ENCODE measurements at places on chromosomes 6 and 20. TPM values are rescaled to one million over a fixed set of nuclear protein-coding genes. Genes with fewer than 3 reads are reported as not detected.

- H3K4me1 ChIP-seq = no peaks in the 10 kb centered on the region
- H3K4me3 ChIP-seq = no peak overlapping the region
- H3K36me3 ChIP-seq = no peaks in the 10 kb centered on the region
- no peak overlapping the region for H3K27ac ChIP-seq
Observed at GRCh38 chr20:41335591-41335990, 5.0 kb upstream of the LPIN3 start.

- no peak for DNase-seq
- H3K27me3 ChIP-seq = no peaks in the 10 kb centered on the region
- H3K4me1 ChIP-seq = no peaks in the 10 kb centered on the region
Observed at GRCh38 chr6:168294901-168295300, 24.7 kb downstream of the DACT2 start.

GRCh38 chr6:17865798-17866725 lies 121.4 kb downstream of the KIF13A start:
- no peaks in the 10 kb centered on the region for H3K36me3 ChIP-seq
- H3K27me3 ChIP-seq = no peaks in the 10 kb centered on the region
- H3K4me3 ChIP-seq = no peak overlapping the region

DNA sequence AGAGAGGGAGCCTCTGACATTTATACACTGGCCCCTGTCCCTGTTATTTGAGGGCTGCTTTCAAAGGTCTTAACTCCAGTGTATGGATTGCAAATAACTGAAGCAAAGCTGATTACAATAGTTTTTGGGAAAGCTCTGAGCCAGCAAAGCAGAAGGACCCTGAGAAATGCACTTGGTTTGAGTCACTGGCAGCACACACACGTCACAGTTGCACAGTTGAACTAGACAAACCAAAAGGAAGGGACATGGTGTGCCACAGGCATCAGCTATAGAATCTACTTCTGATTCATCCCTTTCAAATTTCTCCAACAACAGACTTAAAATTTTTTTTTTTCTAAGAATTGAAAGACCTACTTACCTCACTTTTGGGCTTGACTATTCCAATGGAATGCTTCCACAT lies 56.4 kb downstream of the SNRNP48 start:
- no peaks in the 10 kb centered on the region for H3K36me3 ChIP-seq
- H3K4me1 ChIP-seq = no peaks in the 10 kb centered on the region
- no peak overlapping the region for H3K27ac ChIP-seq
- H3K4me3 ChIP-seq = no peak overlapping the region
- no peak for DNase-seq

- H3K27me3 ChIP-seq = no peaks in the 10 kb centered on the region
- H3K36me3 ChIP-seq = no peaks in the 10 kb centered on the region
- H3K27ac ChIP-seq = no peak overlapping the region
- H3K4me1 ChIP-seq = no peaks in the 10 kb centered on the region
- DNase-seq = no peak
Observed at GRCh38 chr6:152241013-152241766, 396.0 kb downstream of the SYNE1 start.

DNA sequence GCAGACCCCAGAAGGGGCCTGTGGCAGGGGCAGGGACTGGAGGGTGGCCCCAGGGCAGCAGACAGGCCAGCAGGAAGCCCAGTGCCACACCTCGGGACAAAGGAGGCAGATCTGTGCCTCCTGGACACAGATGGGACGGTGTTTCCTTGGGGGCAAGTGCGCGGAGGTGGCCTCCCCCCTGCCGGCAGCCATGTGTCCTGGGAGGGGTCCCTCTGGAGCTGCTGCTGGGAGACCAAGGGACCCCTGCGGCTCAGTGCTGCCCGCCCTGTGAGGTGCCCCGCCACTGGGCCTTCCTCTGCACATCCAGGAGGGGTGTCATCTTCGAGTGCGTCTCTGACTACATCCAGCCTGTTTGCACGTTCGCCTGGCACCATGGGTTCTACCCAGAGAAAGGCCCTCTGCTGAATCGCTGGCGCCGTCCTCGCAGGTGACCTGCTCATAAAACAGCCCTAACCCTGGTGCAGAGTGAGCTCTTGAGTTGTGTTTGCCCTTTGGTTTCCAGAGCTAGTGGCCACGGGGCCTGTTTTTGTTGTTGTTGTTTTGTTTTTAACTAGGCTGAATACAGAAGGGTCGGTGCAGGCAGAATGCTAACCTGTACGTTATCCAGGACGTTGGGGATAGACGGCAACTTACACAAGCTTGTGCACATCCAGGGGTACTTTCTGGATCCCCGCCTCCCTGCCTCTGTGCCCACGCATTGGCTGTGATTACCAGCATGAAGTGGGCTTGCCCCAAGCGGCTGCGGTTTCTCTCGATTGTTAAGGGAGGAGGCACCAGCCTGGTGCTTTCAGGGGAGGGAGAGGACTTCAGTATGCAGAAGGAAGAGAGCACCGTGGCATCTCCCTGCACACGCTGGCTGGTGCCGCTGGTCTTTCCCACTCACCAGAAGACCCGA lies 1.3 kb upstream of the KCNQ2 start:
- peaks cover 4% of the 10 kb centered on the region for H3K4me1 ChIP-seq
- DNase-seq = no peak
- H3K4me3 ChIP-seq = no peak overlapping the region
- peaks cover 36% of the 10 kb centered on the region for H3K27me3 ChIP-seq

GRCh38 chr20:18677126-18677525 lies 89.3 kb downstream of the DTD1 start:
- H3K36me3 ChIP-seq = no peaks in the 10 kb centered on the region
- DNase-seq = no peak
- no peaks in the 10 kb centered on the region for H3K27me3 ChIP-seq
- no peak overlapping the region for H3K27ac ChIP-seq

- H3K27me3 ChIP-seq = no peaks in the 10 kb centered on the region
- H3K27ac ChIP-seq = no peak overlapping the region
- DNase-seq = no peak
- H3K36me3 ChIP-seq = no peaks in the 10 kb centered on the region
- no peaks in the 10 kb centered on the region for H3K4me1 ChIP-seq
- no peak overlapping the region for H3K4me3 ChIP-seq
Observed at GRCh38 chr6:130223508-130223907, 757 bp upstream of the SAMD3 start.

GRCh38 chr6:136226674-136227377 lies 23.3 kb downstream of the MTFR2 start:
- H3K36me3 ChIP-seq = no peaks in the 10 kb centered on the region
- H3K4me3 ChIP-seq = no peak overlapping the region
- H3K27me3 ChIP-seq = no peaks in the 10 kb centered on the region
- no peak overlapping the region for H3K27ac ChIP-seq

SLC17A3 gene
- total RNA-seq = not detected

FAM209A gene
- total RNA-seq = not detected

Data from prostate gland (tissue), 2 donors.